ENCODE measurements at places on chromosomes 13 and 19.

- DNase-seq: no peak
These were observed 26.9 kb downstream of the RAP2A start for GRCh38 chr13:97460853-97461252.

DNA sequence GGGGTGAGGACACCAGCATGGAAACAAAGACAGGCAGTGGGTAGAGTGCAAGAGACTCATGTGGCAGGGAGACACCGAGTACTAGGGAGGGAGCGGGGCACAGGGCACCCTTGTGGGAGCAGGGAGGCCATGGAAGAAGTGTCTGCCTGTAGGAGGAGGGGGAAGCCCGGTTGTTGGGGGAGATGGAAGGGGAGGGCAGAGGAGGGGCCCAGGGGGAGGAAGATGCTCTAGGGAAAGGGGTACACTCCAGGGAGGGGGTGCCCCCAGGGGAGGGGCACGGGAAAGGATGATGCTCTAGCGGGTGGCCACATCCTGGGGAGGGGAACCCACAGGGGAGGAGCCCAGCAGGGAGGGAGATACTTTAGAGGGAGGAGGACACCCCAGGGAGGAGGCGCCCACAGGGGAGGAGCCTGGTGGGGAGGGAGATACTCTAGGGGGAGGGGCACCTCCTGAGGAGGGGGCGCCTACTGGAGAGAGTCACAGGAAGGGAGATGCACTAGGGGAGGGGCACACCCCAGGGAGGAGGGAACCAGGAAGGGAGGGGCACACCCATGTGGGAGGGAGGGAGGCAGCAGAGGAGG lies 24.9 kb downstream of the CPAMD8 start:
- DNase-seq: no peak

DNA sequence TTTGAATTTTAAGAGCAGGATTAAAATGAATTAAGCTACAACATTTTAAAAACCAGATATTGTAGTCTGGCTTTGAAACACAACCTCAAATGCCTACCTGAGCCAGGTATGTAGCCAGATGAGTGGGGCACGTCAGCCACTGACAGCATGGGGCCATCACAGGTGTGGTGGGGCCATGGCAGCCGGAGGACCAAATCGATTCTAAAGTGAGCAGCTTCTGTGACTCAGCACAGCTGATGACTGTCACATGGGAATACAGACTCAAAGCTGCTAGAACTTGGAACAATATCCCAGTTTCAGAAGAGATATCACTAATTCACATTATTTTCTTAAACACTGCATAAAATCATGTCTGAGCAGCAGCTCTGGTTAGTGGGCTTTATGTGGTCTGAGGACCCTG lies 52.8 kb downstream of the SERP2 start:
- no peak for DNase-seq

- no peak for DNase-seq
These were observed 487 bp downstream of the FLT1 start for GRCh38 chr13:28494504-28494777.

GRCh38 chr19:17965370-17966128 lies 1.4 kb upstream of the KCNN1 start:
- DNase-seq: no peak

DNA sequence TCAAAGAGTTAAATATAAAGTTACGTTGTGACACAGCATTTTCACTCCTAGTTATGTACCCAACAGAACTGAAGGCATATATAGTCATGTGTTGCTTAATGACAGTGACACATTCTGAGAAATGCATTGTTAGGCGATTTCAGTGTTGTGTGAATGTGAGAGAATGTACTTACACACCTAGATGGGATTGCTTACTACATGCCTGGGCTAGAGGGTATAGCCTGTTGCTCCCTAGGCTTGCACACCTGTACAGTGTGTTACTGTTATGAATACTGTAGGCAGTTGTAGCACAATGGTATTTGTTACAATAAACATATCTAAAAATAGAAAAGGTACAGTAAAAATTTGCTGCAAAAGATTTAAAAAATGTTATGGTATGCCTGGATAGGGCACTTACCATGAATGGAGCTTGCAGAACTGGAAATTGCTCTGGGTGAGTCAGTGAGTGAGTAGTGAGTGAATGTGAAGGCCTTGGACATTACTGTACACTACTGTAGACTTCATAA lies 89.2 kb downstream of the DHRS12 start:
- DNase-seq: no peak

GRCh38 chr19:40165362-40165937 lies 25.8 kb upstream of the MAP3K10 start:
- peak; percentile 46 for DNase-seq

DNA sequence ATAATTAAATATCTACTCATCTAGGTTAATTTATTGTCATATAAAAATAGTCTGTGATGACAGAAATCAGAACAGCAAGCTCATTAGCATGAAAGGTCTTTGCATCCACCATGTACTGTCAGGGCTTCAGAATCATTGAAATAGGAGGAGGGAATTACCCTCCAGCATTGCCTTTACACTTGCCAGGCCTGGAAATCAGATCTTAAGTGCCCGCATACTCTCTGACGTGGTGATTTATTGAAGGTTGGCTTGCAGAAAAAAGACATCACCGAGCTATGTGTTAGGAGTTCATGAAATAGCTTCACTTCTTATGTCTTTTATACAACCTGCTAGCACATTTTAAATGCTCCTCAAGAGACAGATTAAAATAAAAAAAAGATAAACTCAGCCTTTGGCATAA lies 661.7 kb upstream of the SLITRK1 start:
- DNase-seq: no peak

GRCh38 chr19:47492137-47492533 lies 8.1 kb upstream of the KPTN start:
- DNase-seq: no peak

DNA sequence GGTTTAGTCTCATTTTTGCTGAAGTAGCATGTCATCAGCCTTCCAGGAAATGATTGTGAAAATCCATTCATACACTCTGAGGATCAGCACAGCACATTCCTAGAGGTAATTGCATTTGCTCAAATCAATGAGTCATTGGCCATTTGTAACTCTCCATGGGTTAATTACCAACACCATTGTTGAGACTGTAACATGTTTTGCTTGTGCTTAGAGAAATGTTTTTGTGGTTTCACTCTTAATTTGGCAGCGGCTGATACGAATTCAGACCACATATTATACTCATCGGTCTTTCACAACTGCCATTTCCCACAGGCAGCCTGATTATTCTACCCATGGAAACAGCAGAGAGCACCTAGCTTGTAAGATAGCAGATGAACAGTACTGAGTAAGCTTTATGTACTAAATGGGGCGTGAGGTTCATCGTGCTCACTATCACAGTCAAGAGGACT lies 110.3 kb downstream of the NHLRC3 start:
- no peak for DNase-seq

GRCh38 chr19:18991006-18991405 lies 42.3 kb downstream of the SUGP2 start:
- DNase-seq: no peak

DNA sequence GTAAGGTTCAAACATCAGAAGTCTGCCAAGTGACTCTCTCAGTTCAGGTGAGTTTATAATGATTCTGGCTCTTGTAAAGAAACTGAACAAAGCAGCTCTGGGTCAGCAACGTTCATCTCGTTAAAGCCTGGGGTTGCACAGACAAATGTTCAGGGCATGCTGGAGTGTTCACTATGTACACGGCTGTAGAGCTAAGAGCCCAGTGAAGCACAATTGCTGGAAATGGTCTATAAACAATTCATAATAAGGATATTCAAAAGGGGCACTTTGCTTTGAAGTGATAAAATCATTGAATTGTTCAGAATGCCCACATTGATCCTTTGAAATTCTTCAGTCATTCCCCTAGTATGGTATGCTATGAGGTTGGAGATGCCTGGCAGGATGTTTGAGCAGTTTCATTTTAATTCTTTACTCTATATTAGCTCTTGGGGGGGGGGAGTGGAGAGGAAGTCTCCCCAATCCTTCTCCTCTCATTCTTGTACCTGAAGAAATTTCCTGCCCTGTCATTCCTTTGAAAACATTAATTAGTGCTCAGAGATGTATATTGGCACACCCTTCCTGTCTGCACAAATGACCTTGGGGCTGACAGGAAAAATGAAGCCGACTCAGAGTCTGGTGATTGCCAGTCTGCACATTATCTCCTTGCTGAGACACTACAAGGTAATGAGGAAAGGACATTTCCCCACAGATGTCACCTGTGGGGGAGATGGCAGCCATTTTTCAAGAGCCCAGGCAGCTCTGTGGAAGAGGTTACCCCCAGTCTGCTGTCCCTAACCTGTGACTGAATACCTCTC lies 145.5 kb downstream of the DLEU7 start:
- DNase-seq: no peak

- DNase-seq: no peak
These were observed 476.6 kb downstream of the IRS2 start for GRCh38 chr13:109309625-109310363.

DNA sequence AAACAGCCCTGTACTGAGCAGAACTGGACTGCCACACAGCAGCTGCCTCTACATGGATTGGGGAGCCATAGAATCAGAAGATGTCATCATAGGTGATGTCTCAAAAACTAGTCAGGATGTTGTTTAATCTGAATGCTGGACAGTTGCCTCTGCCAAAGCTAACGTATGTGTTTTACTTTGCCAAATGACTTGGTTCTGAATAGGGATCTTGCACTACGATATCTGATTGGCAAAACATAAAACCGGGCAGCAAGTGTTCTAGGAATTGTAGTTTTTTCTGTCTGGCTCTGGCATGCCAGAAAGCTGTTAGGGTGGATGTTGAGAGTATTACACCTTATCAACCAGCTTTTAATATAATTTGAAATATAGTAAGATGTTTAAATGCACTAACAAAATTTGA lies 645.9 kb downstream of the GPC5 start:
- no peak for DNase-seq

DNA sequence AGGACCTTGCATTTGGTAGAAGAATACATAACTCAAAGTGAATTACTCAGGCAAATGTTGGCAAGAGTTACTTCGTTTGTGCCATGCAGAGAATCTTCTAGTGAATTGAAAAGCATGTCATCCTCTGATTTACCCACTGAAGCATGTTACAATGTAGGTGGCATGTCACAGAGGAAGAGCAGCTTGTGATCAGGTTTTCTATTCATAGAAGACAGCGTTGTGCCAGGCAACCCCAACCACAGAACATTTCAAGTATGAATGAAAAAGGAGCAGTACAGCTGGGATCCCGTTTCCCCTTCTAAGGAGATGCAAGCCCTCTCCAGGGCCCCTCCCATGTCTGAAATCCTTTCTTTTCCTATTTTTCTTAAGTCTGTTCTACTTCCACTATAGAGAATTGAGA lies 6.0 kb upstream of the KATNAL1 start:
- DNase-seq: no peak

GRCh38 chr13:60214213-60215055 lies 50.7 kb upstream of the DIAPH3 start:
- no peak for DNase-seq

DNA sequence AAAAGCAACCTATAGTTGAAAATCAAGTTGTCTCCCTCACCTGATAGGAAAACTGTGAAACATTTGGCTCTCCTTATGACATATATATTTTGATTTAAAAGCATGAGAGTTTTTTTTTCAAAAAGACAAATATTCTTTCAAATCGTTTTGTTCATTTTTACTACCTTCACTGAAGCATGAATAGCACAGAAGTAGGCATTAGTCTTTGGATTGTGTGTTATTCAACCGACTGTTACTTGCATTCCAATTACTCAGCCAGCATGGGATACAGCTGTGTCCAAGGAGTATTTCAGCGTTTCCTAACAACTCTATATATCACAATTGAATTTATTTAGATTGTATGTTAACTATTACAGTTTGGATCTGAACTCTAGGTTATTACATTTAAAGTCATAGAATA lies 135.2 kb downstream of the PCDH9 start:
- no peak for DNase-seq

GRCh38 chr19:48461651-48461981 lies 6.2 kb downstream of the KCNJ14 start:
- DNase-seq: no peak

DNA sequence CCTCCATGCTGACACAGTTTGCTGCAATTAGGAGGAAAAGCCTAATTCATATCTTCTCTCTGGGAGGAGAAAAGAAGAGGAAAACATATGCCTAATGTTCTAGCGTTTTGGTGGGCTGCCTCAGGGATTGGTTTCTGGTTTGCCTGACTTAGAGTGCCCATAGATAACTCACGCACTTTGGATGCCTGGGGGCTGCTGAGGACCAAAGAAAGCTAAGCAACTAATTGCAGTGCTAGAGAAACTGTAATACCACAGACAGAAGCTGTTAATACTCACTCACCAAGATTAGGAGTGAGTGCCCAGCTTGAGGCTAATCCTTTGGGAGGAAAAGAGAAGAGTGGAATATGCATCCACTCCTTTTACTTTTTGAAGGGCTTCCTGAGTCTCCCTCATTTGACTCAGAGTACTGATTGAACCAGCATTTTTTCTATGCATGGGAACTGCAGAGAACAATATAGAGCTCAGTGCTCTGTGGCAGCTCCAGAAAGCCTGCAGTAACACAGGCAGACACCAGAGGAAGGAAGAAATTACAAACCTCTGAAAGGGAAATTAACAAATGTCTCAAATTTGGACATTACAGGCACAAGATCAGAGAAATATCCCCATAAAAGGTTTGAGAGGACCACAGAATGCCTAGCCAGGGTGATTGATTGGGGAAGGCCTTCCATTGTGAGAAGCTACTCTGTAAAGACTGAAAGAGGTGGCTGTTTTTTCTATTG lies 666.4 kb downstream of the OLFM4 start:
- no peak for DNase-seq

GRCh38 chr19:34573226-34573864 lies 91.8 kb downstream of the WTIP start:
- no peak for DNase-seq

DNA sequence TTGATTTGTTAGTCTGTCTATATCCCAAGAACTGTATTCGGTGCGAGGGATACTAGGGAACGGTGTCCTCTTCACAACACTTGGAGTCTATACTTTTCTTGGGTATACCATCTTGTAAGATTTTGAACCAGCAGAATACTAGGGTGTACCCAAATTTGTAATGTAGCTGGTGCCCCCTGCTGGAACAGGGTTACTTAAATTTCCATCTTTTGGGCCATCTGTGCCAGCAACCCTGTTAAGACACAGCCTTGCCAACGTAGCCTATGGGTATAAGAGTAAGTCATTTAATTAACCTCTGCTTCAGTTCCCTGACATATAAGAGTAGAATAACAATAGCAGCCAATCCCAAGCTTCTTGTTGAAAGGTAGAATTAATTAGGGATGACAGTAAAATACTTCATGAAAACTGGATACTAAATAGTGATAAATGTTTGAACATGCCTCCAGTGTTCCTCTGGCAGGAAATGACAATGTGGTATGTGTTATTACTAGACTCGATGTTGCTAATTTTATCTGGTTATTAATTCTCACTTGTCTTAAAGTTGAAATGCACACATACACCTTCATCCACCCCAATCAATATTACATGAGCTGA lies 607.6 kb downstream of the FGF9 start:
- no peak for DNase-seq

Data from GM12892 (cell line).